Muscle of arm (tissue), 14 donors: ENCODE measurements at places on chromosomes 7 and 10.

- DNase-seq, result no peak
Measured at GRCh38 chr7:95427914-95428516, 6.8 kb downstream of the PON2 start.

DNA sequence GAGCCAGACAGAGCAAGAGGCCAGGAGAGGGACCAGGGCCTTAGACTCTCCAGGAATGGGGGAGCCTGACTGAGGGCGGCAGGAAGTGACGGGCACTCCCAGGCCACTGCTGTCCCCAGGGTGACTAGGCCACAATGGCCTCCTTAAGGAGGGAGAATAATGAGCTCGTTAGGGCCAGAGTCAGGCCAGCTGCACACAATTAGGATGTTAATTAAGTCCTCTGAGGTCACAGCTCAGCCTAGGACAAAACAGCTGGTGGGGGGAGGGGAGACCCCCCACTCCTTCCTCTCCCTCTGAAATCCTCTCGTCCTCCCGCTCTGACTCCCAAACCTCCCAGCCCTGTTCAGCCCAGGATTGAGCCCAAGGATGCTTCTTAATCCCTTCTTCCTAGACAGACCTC is 143.0 kb downstream of the NEURL1 start:
- DNase-seq, result no peak

- no peak for DNase-seq
Measured at GRCh38 chr10:119162452-119163092, 2.9 kb downstream of the SFXN4 start.

DNA sequence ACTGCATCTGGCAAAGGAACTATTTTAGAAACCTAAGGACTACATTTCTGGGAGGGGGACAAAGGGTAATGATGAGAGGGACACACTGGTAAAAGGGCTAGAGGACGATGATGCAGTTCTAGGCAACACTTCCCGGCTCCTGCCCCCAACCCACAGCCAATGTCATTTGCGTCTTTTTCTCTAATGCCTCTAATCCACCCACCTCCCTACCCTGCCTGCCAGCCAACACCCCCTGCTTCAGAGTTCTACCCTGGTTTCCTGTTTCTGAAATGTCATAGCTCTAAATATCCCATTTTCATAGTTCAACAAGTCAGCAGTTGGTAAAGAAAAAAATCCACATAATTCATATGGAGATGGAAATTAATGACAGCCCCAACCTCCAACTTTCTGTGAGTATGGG is 79.0 kb downstream of the KIAA1549 start:
- no peak for DNase-seq

DNA sequence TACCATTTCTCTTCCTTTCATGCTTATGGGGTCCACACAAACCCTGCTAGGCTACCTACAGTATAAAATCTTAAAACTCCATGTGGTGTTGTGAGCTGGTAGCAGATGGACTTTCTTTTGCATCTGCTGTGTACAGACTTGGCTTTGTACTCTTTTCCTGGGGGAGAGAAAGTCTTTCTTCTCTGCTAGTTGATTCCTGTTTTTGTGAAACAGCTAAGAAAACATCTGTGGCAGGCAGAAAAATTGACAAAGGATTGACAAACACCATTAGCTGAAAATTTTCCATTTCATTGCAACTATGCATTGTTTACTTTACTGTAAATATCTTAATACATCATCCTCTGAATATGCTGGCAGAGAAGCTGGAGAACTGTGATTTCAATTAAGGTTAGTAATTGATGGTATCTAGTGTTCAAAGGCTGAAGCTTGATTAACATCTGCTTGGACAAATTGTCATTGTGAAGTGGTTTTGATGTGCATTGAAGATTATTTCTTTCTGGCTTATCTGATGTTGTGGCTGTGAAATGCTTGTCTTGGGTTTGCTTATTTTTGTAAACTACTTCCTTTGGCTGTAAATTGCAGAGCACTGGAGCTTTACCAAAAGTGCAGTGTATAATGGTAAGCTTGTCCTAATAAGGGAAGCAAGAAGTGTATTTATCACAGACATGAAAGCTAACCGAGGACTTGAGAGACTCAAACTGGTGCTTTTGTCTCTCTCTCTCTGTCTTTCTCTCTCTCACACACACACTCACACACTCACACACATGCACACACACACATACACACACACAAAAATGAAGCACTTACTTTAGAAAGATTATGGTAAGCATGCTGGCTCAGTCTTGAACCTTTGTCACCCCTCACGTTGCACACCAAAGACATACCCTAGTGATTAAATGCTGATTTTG is at the start of gene FOXP2:
TSS of gene FOXP2 (plus strand) at position 660 of the 908 bp plus-strand sequence. CDS start 11,697 bp downstream, outside the sequence.
- DNase-seq, result peak; percentile 65

GRCh38 chr7:67675971-67676370 is 679.3 kb downstream of the TYW1 start:
- DNase-seq, result no peak

DNA sequence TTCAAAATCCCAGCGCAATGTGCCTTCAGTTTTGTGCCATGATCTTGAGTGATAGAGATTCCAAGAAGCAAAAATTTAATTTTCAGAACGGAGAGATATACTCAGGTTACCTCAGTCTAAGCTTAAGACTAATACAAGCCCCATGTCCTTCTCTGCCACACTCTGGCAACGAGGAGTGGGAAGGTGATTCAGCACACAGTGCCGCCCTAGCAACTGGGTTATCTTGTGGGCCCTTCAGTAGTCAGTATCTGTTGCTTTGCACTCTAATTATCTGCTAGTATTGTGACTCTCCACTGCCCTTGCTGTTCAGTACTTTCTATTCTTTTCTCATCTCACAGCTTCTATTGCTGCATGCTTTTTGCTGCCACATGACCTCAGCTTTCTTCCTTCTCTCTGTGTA is 39.2 kb upstream of the MKLN1 start:
- DNase-seq, result no peak
